Activated CD8-positive, alpha-beta memory T cell treated with anti-CD3 and anti-CD28 coated beads, Interleukin-2, amount 50 U/mL, for 4 hours (primary cell): ENCODE measurements at places on chromosomes 3 and 15.

DNA sequence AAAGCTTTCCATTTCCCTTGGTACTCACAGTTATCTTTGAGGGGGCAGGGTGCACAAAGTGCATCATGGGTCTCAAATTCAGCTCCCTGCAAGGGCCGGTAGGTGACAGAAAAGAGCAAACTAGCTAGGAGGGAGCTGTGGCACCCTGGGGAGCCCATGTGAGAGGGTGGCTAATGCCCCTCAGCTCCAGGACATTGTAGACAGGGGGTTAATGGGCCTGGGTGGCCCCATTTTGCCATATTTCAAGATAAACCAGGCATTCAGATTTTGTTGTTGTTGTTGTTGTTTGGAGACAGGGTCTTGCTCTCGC is 3.7 kb upstream of the SLC6A6 start:
- DNase-seq: no peak

GRCh38 chr15:48858401-48858800 is 19.5 kb upstream of the EID1 start:
- DNase-seq: no peak

DNA sequence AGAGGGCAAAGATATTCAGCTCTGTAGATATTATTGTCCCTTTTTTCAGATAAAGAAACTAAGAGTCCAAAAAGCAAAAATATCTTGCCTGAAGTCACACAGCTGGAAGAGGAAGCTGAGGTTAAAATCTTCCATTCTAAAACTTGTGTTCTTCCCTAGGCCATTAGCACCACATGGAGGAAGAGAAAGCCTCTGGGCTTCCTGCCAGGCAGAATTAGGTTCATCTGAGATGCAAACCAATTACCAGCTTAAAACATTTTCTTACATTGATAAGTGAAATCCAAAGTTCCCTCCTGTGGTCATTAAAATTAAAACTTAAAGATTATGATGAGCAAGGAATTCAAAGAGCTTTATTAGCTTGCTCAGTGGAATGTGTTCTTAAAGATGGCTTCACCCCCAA is 235.3 kb upstream of the SETMAR start:
- no peak for DNase-seq

DNA sequence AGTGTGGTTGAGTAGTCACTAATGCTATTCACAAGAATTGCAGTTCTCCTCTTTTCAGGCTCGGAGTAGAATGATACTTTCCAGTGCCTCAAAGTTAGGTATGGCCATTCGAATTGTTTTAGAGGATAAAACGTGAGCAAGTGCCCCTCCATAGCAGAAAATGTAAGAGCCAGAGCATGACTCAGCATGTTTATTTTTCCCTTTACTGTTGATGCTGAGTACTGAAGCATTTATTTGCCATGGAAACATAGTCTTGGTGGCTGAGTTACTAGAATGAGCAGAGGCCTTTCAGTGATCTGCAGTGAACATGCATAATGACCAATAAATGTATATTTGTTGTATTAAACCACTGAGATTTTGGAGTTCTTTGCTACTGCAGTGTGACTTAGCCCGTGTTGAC is 540.6 kb downstream of the NLGN1 start:
- no peak for DNase-seq

GRCh38 chr3:123019591-123019990 is 8.0 kb downstream of the SEMA5B start:
- no peak for DNase-seq

DNA sequence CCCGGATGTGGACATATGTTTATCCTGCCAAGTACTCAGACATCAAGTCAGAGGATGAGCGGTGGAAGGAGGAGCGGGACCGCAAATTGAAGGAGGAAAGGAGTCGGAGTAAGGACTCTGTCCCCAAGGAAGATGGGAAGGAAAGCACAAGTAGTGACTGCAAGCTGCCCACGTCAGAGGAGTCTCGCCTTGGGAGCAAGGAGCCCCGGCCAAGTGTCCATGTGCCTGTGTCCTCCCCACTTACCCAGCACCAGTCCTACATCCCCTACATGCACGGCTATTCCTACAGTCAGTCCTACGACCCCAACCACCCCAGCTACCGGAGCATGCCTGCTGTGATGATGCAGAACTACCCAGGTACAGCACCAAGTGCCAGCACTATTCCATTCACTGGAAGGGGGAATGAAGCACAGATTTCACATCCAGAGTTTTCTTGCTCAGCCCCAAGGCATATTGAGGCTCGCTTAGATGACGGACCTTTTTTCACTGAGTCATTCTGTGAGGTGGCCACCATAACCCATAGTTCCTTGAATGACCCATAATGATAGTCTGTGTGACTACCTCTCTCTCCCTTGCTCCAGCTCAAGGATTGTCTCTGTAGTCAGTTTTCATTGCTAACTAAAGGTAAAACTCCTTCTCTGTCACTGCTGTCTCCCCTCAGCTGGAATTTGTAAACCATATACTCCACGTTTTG is 97.1 kb downstream of the RBPMS2 start:
- DNase-seq: no peak

DNA sequence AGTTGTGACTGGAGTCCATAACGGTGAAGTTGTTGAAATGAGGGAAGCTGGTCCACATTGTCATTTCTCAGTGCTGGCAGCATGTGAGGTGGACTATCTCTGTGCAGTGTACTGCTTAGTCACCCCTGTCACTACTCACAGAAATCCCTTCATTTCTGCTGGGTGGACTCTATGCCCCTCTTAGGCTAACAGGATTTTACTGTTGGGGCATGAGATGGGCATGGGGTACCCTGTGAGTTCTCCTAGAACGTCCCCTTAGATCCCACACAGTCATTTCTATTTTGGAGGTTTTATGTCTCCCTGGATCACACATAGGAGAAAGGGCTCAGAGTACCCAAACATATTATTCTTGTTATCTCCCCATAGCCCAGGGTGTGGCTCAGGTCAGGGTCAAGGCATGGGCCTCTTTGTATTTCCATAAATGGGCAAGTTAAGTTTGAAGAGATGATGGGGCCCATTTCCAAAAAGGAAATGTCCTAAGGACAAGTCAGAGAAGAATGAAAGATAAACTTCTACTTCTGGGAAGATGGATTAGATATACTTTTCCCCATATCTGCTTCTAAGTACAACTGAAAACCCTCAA is 15.2 kb downstream of the P2RY1 start:
- no peak for DNase-seq

DNA sequence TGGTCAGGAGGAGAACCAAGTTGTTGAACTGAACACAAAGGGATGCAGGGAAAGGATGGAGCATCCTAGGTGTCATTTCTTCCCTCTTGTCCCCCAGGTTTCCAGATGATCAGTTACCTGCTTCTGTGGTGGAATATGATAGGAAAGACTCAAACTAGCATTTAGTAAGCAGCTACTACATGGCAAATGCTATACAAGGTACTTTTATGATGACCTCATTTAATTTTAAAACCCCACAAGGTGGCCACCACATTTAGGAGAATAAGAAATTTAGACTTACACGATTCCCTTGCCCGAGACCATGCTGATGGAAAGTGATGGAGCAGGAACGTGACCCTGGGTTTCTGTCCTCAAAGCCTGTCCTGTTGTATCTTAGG is 40.9 kb downstream of the CCR4 start:
- DNase-seq: no peak

GRCh38 chr3:14303336-14304100 is 98.9 kb upstream of the SLC6A6 start:
- no peak for DNase-seq
